ENCODE measurements at places on chromosomes 7 and 10.

DNA sequence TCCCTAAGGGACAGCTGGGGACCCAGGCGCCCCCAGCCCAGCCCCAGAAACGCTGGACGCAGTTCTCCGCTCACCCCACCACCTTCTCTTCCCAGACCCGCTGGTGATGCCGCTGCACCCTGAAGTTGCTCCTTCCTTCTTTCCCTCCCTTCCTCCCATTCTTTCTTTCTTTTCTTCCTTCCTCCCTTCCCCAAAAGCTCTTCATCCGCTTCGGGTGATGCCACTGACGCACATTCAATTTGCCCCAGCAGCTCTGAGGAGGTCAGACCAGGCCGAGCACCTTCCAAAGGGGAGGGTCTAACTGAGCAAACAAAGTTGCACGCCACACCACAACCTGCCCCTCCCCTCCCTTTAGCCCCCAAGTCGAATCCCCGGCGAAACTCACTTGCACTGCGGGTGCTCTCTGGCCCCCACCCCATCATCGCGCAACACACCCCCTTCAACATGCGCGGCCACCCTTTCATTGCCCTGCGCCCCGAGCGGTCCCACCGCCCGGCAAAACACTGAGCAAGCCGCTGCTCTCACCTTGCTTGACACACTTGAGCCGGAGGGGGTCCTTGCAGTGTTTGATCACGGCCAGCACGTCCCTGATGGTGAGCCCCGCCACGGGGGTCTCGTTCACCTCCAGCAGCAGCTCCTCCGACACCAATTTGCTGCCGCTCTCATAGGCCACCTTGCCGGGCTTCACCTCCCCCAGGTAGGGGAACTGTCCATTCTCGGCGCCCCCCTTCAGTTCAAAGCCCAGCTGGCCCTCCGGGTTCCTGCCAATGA, 787 bp downstream of the MAGI2 start:
- DNase-seq, result peak; percentile 60

DNA sequence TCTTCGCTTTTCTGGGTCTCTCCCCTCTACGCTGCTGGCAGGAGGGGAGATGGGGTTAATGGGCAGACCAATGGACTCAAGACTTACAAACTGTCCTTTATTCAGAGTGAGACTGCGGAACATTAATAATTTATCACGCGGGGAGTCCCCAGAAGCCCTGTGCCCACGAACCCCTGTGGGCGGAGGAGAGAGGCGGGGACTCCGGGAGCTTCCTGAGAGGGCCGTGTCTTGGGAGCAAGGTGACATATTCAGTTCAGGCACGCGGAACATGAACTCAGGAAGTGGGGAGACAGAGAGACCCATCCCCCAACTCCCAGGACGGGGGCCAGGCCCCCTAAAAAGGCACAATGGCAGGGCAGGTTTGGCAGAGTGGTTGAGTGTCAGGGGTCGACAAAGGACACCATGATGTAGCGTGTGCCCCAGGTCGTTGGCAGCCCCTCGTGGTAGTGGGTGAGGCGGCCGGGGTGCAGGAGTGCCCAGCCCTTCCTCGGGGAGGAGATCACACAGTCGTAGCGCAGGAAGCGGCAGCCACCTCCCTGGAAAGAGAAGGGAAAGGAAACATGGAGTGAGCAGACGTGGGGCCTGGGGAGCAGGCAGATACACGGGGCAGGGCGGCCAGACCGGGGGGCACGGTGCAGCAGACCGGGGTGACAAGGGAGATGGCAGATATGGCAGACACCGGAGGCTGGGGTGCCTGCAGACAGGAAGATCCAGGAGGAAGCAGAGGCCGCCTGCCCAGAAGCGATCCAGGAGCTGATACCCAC, 5.2 kb upstream of the MOGAT3 start:
- DNase-seq, result no peak

DNA sequence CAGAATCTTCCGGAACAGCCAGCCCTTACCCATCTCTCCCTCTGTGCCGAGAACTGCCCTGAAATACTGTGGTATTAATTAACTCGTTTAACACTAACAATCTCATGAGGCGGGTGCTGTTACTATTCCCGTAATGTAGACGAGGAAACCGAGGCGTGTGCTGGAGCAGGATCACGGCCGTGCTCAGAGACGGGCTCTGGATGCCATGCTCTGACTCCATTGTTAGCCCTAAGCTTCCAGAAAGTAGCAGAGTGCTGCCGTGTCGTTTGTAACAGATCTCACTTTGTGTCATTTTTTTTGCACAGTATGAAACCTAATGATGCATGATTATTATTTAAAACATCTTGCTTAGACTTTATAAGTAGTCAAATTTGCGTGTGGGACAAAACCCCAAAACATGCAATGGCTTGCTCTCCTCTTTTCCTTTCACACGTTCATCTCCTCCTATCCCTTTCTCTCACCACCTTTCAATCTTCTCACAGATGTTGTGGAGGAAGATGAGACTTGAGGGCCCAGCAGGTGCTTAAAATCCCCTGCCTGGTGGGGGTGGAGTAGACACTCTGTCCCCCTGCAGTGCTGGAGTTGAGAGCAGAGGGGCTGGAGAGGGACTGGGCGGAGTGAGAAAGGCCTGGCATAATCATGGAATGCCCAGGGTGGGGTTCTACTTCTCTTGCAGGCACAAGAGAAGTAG, 482 bp upstream of the ACTR3C start:
- DNase-seq, result no peak

DNA sequence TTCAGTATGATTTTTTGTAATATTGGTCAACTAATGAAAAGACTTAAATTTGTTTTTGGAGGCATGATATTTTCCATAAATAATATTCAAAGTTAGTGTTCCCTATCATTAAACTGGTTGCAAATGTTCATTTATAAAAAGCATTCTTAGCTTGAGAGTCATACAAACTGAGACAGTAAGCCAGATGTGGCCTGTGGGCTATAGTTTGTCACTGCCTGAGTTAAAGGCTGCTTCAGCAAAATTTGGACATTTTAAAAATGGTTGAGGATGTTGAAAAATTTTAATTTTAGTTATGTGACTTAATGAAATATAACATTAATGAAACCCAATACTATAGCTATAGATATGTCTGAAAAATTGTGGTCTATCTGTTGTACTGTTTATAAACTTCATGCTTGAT, 180.2 kb upstream of the CACNA2D1 start:
- no peak for DNase-seq

- DNase-seq, result no peak
Observed at GRCh38 chr7:144812379-144813283, 23.2 kb downstream of the TPK1 start.

GRCh38 chr10:7561216-7561893, 105.4 kb downstream of the ITIH5 start:
- DNase-seq, result no peak

DNA sequence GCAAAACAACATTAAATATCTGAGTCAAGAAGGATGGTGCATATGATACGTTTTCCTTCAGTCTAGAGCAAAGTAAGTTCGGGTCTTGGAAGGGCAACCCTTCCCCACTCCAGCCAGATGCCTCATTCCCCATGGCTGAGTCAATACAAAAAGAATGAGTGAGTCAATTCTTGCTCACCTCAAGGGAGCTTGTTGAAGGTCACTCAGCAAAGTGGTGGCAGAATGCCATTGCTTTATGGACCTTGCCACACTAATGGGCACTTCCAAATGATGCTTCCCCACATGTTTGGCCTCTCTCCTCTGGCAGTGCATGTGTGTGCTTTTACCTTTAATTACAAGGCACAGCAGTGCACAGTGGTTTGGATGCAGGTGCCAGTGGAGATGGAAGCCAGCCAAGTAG, 296.5 kb downstream of the SORCS3 start:
- DNase-seq, result peak; percentile 87

DNA sequence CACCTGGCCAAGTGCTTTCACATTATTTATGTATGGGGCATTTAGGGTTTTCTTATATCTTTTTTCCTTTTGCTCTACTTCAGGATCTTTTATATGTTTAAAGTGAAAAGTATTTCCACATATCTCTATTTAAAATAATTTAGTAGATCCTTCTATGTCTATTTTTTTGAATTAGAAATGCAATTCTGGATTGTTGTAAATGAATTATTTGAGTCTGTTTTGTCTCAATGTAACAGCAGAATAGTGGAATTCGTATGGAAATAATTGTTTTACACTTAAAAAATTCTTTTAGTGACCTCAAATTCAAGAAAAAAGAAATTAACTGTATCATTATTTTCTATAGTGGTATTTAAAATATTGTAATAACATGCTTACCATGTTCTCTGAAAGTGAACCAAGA, 126.5 kb upstream of the HDAC9 start:
- DNase-seq, result no peak

- DNase-seq, result no peak
Observed at GRCh38 chr7:134362587-134363483, 46.1 kb upstream of the SLC35B4 start.

DNA sequence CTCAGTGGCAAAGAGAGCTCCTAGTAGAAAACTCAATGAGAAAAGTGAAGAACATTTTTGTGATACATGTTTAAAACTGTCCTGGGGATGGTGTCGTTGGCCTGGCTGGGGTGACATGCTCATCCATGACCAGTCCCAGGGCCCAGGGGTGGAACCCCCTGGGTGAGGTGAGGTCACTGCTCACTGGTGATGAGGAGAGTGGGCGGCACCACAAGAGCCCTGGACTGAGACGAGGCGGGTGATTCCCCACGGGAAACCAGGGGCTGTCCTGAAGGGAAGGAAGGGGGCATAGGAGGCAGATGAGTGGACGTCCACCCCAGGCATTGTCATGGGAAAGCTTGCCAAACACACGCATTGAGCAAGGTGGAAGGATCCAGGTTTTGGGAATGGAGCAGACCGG, 54.6 kb downstream of the HTR5A start:
- no peak for DNase-seq

- DNase-seq, result no peak
Observed at GRCh38 chr10:63365976-63366765, 99.6 kb downstream of the JMJD1C start.

All from urothelium cell line (cell line).